ENCODE measurements at places on chromosomes 12 and 14.

DNA sequence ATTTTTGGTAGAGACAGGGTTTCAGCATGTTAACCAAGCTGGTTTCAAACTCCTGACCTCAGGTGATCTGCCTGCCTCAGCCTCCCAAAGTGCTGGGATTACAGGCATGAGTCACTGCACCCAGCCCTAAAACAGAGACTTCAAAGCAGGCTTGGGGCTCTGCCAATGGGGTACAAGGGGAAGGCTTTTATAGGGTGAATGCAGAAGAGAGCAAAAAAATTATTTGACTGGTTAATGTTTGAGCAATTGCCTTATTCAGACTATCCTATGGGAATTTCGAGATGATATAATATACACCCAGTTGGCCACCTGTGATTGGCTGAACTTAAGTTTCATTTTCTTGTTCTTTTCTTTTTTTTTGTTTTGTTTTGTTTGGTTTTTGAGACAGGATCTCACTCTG lies 31.5 kb upstream of the ACTN1 start:
- no peak for DNase-seq

GRCh38 chr12:50964432-50964831 lies 12.1 kb downstream of the HIGD1C start:
- DNase-seq = no peak

DNA sequence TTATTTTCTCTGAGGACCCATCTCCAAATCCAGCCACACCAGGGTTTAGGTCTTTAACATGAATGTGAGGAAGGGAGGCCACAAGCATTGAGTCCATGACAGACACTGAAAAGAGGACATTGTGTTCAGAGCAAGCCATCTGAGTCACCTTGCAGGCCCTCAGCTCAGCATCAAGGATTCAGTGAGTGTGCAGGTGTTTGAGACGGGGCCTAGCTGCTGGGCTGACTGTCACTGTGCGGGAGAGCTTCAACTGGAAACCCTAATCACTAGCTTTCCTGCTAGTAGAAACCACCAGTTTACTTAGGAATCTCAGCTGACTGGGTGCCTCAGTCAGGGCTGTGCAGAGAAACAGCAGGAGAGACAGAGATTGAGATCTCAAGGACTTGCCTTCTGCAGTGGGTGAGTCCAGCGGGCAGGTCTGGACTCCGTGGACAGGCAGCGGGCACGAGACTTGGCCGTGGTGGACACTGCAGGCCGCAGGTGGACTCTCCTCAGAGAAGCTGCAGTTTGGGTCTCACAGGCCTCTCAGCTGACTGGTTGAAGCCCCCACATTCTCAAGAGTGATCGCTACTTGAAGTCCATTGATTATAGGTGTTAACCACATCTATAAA lies 86.1 kb upstream of the DYNC1H1 start:
- no peak for DNase-seq

- no peak for DNase-seq
These were observed 179.8 kb upstream of the NRXN3 start for GRCh38 chr14:77990337-77990736.

- DNase-seq = peak; percentile 87
These were observed 7.8 kb downstream of the ZFP36L1 start for GRCh38 chr14:68784978-68785533.

- no peak for DNase-seq
These were observed 30.0 kb downstream of the SLC38A2 start for GRCh38 chr12:46342562-46343033.

DNA sequence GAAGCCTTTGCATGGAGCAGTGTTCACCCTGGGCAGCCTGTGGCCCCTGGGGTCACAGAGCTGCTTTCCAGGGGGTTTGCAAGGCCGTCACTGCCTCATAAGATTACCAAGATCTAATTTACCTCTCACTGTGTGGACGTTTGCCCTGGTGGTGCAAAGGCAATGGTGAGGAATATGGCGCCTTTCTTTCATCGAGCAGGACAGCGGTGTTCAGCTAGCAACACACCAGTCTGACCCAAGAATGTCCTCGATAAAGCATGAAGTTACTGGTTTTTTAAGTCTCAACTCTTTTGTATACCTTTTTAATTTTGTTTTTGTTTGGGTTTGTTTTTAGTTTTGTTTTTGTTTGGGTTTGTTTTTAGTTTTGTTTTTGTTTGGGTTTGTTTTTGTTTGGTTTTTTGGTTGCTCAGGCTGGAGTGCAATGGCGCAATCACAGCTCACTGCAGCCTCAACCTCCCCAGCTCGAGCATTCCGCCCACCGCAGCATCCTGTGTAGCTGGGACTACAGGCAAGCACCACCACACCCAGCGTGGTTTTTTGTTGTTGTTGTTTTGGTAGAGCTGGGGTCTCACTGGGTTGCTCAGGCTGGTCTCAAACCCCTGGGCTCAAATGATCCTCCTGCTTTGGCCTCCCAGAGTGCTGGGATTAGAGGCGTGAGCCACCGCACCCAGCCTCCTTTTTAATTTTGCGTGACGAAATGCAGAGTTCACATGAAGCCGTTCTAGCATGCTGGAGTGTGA lies 57.9 kb downstream of the PPP2R5C start:
- no peak for DNase-seq

GRCh38 chr12:112179916-112180315 lies 54.6 kb downstream of the TRAFD1 start:
- DNase-seq = no peak

GRCh38 chr12:3920351-3921150 lies 47.4 kb upstream of the PARP11 start:
- no peak for DNase-seq

DNA sequence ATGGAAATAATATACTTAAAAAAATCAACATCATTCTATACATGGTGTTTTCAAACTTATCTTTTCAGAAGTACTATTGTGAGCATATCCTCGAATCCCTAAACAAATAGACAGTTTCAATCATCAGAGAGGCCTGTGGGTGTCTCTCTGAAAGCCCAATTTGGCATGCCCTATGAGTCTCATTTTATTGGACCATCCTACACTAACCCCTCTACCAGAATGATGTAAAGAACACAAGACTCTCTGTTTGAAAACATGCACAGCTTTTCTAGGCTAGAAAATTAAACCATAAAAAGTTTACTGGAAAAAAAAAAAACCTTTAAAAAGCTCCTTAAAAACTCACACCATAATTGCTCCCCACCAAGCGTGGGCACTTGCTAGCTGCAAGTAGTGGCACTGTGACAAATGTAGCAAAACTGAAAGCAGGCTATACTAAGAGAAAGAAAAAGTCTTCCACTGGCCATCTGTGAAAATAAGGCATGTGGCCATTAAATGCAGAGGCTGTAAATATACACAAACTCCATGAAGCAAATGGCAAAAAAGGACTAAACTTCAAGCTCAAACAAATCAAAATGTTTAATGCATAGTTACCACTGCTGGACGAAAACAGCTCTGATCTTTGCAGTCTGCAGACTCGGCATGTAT lies 394.2 kb downstream of the SOX5 start:
- no peak for DNase-seq

- no peak for DNase-seq
These were observed 108.5 kb upstream of the MAX start for GRCh38 chr14:65210822-65211182.

- peak; percentile 34 for DNase-seq
These were observed 8.0 kb upstream of the C12orf42 start for GRCh38 chr12:103503546-103504480.

DNA sequence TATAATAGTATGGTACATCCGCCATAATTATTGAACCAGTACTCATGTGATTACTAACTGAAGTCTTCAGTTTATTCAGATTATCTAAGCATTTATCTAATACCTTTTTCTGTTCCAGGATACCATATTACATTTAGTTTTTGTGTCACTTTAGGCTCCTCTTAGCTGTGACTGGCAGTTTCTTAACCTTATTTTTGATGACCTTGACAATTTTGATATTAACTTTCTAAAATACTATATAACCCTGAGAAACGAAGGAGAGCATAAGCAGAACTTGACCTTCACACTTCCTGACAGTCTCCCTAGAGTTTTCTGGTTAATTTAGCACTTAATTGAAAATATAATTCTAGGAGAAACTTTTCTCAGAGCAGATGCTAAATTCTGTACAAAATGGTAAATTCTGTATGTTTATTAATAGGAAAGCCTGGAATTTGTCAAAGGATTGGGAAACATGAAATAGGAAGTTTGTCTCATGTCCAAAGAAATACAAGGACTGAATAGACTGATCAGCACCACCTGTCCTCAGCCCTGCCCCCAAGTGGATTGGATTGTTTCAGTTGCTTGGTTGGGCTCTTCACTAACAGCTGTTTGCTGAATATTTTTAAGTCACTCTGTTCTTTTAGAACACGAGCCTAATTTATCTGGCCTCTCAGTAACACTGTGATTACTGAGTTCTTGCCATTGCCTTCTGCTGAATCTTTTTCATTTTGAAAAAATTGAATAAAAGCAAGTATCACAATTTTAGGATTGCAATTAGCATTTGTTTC lies 6.0 kb downstream of the BICDL1 start:
- no peak for DNase-seq

GRCh38 chr14:99757331-99758070 lies 35.7 kb upstream of the EML1 start:
- peak; percentile 82 for DNase-seq

GRCh38 chr12:75135026-75135425 lies 74.6 kb downstream of the KCNC2 start:
- no peak for DNase-seq

- no peak for DNase-seq
These were observed 67.8 kb downstream of the HRK start for GRCh38 chr12:116813271-116814041.

DNA sequence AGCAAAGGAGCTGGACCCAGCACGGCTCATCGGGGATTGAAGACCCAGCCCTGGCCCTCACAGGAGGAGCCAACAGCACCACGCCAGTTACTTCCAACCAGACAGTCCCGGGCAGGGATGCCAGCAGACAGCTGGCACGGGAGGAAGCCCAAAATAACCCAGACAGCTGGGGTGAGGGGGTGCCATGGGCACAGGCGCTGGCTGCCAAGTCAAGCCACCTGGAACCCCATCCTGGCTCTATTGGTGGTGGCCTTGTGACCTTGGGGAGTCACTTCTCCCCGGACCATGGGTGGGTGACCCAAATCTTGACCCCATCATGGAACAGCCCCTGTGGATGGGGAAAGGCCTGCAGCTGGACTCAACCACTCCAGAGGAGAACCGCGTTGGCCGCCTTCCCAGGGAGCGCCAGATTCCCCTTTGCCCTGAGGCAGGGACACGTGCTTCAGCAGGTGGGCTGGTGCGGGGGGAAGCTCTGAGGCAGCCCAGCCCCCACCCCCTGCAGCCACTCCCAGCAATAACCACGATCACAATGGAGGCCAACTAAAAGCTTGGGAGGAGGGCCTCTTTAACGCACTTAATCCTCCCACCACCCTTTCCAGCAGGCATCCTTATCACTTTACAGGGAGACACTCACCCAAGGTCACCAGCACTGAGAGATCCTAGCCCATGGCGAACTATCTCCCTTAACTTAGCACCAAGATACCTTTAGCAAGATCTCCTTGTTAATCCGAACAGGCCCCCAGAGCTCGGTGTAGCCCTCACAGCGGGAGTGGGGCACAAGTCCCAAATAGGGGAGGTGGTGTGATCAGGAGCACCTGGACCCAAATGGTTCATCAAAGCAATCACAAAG lies 4.7 kb upstream of the RHOF start:
- DNase-seq = peak; percentile 22

DNA sequence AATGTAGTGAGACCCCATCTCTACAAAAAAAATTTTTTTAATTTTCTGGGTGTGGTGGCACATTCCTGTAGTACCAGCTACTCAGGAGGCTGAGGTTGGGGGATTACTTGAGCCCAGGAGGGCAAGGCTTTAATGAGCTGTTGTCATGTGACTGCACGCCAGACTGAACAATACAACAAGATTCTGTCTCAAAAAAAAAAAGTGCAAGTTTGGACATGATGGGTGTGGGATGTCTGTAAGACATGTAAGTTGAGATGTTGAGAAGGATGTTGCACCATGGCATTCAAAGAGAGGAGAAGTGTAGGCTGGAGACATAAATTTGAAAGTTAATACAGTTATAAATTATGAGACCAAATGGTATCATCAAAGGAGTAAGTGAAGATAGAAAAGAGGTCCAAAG lies 23.5 kb downstream of the YEATS4 start:
- DNase-seq = no peak

DNA sequence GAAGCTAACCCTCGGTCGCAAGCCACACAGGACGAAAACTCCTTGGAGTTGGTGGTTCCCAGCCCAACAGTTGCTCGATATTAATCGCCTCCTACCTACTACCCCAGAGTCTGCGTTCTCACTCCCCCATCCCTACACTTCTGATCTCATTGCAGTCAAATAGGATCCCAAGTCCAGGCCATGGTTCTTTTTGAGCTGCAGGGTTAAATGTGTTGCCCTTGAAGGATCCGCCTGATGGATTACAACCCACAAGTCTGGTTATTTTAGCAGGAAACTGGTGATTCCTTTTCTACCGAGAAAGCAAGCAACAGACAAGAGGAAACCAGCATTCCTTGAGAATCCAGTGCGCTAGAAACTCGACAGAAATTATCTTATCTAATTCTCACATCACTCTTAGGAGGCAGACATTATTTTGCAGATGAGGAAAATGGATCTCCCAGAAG lies 785 bp upstream of the NIN start:
- no peak for DNase-seq

DNA sequence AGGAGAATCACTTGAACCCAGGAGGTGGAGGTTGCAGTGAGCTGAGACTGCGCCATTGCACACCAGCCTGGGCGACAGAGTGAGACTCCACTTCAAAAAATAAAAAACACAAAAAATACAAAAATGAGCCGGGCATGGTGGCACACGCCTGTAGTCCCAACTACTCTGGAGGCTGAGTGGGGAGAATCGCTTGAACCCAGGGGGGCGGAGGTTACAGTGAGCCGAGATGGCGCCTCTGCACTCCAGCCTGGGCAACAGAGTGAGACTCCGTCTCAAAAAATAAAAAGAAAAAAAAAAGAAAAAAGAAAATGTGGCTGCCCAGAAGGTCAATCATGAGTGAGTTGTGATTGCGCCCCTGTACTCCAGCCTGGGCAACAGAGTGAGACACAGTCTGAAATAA lies 9.2 kb downstream of the DNAJC22 start:
- DNase-seq = no peak

DNA sequence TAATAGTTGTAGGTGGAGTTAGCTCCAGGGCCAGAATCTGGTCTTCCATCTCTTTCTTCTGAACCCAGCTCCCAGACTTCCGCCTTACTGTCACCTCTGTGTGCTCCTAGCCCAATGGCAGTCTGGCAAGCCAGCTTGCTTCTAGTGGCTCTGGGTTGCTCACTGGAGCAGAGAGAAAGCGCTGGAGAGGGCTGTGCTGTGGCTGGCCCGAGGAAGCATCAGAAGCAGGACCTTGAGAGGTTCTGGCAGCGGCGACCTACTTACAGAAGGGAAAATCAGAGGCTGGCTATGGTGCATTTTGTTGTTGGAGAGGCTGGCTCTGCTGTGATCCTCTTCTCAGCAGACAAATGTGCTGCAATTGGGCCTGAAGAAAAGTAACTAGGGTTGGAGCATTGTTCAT lies 28.6 kb downstream of the KCNA5 start:
- DNase-seq = no peak

Measured in A549 (cell line).